ENCODE measurements at places on chromosomes 2 and 18.
A peak's percentile ranks its signal among the peaks of the same experiment; 100 is the strongest.

GRCh38 chr2:108591163-108591562, 56.9 kb downstream of the LIMS1 start:
- peak; percentile 81 for DNase-seq

DNA sequence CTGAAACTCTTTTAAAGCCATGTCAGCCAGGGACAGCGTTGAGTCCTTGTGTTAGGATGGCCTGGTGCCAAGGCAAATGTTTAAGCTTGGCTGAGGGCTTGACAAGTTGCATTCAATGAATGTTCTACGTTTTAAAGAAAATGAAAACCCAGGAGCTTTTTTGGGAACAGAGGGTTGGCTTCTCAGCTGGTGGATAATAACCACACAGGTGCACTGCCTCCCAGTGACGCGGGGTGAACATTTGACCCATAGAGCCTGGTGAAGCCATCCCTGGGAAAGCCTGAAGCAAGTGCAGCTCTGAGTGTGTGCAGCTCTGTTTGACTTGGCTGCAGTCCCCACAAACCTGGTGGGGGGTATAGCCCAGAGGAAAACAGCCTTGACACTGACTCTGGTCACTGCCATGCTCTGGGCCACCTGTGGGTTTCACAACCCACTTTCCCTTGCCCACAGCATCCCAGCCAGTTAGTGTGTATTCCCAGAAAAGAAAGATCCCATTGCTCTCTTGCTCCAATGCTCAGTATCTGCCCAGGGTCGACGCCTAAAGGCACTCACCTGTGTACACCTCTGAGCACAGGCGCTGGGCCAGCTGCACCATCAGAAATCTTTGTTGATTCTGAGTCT, 874.9 kb downstream of the RNF144A start:
- no peak for DNase-seq

GRCh38 chr2:11175293-11175795, 20.1 kb downstream of the SLC66A3 start:
- peak; percentile 36 for DNase-seq

GRCh38 chr18:65988386-65988785, 237.6 kb downstream of the CDH7 start:
- no peak for DNase-seq

DNA sequence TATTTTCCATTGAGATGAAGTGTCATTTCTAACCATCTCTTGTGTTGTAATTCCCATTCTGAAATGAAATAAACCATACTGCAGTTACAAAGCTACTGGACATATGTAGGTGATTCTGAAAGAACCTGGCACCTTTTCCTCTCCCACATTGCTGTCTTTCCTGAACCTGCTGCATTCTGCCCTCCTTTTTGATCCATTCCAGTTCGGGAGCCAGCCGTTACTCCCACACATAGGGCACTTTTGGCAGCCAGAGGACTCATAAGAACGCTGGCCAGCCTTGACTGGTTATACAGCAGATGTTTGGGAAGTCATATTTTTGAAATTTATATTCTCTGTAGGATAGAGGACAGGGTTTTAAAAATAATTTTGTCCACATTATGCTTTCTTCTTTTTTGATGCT, 369.8 kb upstream of the CDH7 start:
- no peak for DNase-seq

GRCh38 chr2:199811346-199811745, 39.6 kb downstream of the FTCDNL1 start:
- DNase-seq: peak; percentile 58

GRCh38 chr2:106269591-106270291, 75.6 kb upstream of the UXS1 start:
- DNase-seq: peak; percentile 23

DNA sequence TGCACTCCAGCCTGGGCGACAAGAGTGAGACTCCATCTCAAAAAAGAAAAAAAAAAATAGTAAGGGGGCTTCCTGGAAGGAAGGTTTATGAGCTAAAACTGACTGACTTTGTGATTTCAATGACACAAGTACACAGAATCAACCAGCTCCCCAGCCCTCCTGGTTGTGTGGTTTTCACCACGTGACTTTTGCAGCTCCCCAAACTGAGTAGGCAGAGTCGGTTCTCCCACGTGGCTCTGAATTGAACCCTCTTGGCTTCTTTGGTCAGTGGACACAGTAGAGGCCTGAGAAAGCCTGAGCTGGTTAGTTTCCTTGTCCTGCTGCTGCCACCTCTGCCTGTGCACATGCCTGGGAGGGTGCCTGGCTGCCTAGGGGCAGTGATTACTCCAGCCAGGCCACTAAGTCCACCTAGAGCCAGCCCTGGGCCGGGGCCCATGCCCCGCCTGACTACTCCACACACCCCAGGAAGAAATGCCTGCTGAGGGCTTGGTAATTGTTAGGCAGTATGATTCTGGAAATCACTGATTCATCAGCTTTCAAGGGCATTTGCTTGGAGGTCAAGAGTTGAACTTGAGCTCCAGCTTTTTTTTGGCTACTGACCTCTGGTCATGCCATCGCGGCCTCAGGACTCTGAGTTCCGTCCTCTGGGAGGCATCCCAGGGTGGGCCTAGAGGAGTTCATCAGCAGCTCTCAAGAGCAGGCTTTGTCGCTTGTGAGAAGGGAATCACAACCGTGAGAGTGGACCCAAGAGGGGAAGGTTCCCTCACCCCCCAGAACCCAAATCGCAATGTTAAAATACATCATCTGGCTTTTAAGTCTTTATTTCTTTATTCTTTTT, 431.9 kb upstream of the HS6ST1 start:
- no peak for DNase-seq

- DNase-seq: peak; percentile 66
These were observed 685 bp downstream of the SMAD4 start for GRCh38 chr18:51030537-51031258.

DNA sequence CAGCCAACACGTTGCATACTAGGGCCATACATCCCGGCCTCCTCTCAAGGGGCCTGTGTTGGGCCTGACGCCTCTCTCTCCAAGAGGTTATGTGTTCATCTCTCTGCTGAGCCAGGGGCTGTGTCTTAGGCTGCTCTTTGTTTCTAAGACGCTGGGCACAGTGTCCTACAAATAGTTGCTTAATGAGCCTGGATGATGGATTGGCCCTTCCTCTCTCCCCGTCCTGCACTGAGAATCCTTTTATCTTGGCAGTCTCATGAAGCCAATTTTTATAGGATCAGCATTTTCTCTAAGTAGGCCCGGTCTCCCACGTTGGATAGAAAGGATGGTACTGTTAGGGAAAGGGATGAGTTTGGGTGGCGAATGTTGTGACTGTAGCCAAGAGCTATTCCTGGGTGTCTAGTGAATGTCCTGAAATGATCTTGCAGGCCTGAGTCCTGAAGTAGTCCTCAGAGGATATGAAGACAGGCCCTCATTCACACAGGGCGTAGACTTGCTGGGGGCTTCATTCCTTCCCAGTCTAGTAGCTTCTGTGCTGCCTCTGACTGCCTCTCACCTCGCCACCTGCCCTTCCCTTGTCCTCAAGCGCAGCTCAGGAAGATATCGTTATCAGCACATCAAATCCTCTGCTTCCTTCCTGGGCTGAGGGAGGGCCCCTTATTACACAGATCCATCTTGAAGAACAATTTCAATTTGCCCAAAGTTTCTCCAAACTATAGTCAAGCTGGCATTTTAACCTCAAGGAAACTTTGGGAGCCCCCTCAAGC, 8.8 kb downstream of the LBH start:
- no peak for DNase-seq

DNA sequence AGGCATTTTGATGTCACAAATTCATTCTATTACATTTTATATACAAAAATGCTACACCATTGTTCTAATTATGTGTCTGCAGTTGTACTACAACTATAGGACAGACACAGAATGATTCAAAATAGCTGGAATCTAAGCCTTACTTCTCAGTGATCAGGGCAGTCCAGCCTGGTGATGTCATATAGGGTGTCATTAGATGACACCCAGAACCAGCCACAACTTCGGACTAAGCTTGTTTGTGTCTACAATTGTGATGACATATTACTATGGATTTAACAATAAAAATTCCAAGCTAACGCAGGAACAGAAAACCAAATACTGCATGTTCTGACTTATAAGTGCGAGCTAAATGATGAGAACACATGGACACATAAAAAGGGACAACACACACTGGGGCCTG, 31.0 kb downstream of the M1AP start:
- DNase-seq: no peak

GRCh38 chr2:37993143-37993542, 68.1 kb downstream of the RMDN2 start:
- DNase-seq: no peak

- peak; percentile 37 for DNase-seq
These were observed 13.8 kb upstream of the TTC27 start for GRCh38 chr2:32614084-32614483.

DNA sequence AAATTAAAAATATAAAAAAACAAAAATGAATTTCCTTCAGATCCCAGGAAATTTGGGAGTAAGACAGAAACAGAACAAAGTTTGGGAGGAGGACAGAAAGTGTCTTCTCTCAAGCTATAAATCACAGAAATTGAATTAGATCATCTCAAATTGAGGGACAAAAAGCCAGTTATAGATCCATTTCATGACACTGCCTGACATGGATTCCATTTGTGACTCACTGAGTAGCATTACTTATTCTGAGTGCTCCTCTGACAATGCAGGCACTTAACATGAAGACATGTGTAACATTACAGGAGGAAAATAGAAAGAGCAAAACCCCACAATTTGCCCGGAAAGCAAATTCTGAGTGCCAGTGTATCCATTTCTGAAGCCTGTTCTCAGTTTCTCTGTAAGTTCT, 63.9 kb upstream of the CREB1 start:
- DNase-seq: no peak

DNA sequence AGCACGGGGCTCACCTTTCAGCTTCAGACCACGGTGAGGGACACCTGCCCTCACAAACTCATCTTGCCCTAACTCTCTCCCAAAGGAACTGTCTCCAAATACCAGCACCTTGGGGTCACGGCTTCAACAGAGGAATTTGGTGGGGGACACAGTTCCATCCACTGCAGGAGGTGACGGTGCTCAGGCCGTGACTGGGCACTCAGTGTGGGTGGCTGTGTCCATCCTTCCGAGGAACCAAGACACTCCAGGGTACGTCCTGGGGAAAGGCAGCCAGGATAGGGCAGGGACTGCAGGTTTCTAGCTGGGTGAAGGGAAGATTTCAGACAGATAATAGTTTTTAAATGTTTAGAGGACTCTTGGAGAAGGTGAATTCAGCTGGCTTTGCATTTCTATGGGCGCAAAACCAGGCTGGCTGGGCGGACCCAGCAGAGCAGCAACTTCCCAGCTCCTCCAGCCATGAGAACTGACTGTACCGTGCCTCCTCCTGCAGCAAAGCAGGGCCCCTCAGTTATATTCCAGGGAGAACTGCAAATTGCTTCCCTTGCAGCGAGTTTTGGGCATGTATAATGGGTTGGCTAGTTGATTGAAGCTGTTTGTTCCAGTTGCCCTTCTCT, 23.9 kb upstream of the ALLC start:
- no peak for DNase-seq

GRCh38 chr2:96655526-96655925, 13.0 kb downstream of the FER1L5 start:
- DNase-seq: peak; percentile 60
